ENCODE measurements at places on chromosomes 1 and 21.

- no peak for DNase-seq
Observed at GRCh38 chr1:48777219-48777895, 666 bp upstream of the BEND5 start.

DNA sequence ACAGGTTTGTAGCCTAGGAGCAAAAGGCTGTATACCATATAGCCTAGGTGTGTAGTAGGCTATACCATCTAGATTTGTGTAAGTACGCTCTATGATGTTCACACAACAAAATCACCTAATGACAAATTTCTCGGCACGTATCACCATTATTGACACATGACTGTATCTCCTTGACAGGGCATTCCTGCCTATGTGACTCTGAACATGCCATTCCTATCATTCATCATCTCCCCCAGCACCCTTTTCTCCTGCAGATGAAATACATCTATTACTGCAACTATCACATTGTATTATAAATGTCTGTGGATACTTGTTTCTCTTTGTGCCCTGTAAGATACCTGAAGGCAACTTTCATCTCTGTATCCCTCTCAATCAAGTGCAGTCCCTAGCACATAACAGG lies 29.9 kb downstream of the TP53BP2 start:
- DNase-seq: no peak

GRCh38 chr1:228404107-228404720 lies 2.4 kb downstream of the TRIM11 start:
- no peak for DNase-seq

DNA sequence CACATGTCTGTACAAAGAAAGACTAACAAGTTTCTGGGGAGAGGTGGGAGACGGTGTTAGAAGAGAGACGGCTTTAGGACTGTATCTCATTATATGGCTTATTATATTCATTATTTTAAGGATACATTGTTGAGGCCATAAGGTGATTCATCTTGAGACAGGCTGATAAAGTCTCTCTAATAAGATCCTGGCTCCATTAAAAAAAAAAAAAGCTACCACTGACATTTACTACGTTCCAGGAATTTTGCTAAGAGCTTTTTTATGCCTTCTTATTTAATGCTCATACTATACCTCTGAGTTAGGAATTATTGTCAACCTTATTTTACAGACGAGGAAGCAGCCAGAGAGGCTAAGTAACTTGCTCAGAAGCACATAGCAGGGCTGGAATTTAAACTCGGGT lies 173.7 kb downstream of the GABPA start:
- no peak for DNase-seq

DNA sequence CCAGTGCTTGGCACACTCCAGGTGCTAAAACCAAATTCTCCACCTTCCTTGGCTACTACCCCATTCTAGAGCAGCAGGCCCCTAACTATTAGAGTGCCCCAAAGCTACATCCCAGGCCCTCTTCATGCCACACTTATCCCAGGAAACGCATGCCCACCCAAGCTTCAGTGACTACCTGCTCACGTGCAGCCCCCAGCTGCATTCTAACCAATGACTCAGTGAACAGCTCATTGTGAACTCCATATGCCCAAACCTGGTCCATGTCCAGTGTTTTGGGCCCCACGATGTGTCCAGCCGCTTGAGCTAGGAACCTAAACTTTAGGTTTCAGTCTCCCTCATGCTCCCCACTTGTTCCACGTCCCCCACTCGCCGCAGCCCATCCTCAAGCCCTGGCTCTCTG lies 41.5 kb downstream of the NKAIN1 start:
- DNase-seq: no peak

- no peak for DNase-seq
Observed at GRCh38 chr1:40954626-40955025, 24.9 kb upstream of the CTPS1 start.

- DNase-seq: no peak
Observed at GRCh38 chr21:45154511-45155508, 80.4 kb downstream of the ADARB1 start.

GRCh38 chr1:89147678-89148658 lies 22.1 kb upstream of the GBP2 start:
- DNase-seq: no peak

DNA sequence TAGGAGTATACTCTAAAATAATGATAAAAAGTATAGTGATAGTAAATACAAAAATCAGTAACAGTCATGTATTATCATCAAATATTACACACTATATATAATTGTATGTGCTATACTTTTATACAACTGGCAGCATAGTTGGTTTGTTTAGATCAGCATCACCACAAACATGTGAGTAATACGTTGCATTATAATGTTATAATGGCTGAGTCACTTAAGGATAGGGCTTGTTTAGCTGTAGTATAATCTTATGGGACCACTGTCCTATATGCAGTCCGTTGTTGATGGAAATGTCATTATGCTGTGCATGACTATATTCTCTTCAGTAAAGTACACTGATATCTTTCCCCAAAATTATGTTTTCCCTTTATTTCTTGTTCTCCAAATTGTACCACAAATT lies 92.8 kb downstream of the LYPLAL1 start:
- DNase-seq: no peak

DNA sequence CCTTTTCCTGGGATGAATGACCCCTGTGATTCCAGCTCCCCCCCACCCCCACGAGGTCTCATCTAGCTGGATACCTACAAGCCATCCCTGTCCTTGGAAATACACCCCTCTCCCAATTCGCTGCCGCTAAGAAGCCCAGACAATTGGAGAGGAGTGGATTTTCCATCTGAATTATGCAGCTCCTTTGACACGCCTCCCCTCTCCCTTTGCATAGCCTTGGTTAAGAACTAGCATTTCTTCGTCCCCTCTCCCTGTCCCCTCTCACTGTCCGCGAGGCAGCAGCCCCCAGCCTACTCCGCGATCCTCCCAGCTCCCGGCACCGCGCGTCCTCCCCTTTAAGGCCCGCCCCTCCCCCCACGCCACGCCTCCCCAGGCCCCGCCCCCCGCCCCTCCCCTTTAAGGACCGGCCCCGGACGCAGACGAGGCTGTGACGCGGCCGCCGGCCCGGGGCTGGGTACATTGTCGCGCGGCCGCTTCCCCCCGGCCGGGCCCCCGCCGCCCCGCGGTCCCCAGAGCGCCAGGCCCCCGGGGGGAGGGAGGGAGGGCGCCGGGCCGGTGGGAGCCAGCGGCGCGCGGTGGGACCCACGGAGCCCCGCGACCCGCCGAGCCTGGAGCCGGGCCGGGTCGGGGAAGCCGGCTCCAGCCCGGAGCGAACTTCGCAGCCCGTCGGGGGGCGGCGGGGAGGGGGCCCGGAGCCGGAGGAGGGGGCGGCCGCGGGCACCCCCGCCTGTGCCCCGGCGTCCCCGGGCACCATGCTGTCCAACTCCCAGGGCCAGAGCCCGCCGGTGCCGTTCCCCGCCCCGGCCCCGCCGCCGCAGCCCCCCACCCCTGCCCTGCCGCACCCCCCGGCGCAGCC lies at the start of gene MAPKAPK2:
Gene MAPKAPK2, plus strand, starts transcription at position 428 of the 856 bp plus-strand sequence. Its CDS starts 325 bp downstream, at position 753.
- DNase-seq: peak; percentile 41

- DNase-seq: no peak
Observed at GRCh38 chr1:155010211-155010918, 7.8 kb downstream of the ZBTB7B start.

DNA sequence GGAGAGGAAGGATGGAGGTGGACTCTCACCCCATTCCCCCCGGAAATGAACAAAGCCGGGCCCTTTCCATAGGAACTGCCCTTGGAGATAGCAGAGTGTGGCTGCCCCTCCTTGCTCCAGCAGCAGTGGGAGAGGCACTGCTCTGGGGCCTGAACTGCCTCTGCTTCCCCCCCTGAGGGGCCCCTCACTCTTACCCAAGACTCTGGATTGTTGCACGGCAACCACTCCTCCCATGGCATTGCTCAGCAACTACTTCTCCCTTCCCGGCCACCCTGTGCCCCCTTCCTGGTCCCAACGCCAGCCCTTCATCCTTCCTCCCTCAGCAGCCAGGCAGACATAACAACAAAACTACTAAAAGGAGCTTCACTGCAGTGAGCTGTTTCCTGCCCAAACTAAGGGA lies 3.0 kb upstream of the ACKR1 start:
- DNase-seq: no peak

DNA sequence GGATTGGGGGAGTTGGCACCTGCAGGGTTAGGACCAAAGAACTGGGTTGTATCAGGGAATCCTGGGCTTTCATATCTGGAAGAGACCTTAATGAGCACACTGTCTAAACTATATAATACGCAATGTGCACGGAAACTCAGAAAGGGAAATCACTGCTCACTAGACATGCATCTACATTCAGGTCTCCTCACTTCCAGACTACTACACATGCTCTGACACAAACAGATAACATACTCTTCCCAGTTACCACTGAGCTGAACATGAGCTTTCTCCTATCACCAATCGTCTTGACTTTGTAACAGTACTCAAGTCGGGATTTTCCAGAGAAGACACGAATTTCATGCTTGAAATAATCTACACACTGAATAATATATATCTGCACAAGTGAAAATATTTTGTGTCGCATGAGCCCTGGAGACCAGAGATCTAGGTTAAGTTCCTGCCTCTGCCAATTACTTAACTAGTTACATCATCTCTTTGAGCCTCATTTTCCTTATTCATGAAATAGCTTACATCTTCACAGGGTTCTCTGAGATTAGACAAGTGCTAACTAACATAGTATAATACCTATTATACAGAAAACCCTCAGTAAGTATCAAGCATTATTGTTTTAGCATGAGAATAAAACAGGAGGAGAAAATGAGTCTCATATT lies 101.1 kb downstream of the JAK1 start:
- no peak for DNase-seq

DNA sequence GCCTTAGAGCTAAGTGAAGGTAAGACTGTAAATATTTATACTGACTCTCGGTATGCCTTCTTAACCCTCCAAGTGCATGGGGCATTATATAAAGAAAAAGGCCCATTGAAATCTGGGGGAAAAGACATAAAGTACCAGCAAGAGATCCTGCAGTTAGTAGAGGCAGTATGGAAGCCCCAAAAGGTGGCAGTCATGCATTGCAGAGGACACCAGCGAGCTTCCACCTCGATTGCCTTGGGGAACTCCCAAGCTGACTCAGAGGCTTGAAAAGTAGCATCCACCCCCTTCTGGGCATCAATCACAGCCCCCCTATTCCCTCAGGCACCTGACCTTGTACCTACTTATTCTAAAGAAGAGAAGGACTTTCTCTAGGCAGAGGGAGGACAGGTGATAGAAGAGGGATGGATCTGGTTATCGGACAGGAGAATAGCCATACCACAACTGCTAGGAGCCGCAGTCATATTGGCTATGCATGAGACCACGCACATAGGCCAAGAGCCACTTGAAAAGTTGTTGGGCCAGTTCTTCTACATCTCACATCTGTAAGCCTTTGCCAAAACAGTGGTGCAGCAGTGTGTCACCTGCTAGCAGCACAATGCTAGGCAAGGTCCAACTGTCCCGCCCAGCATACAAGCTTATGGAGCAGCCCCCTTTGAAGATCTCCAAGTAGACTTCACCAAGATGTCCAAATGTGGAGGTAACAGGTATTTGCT lies 19.4 kb downstream of the PLA2G2F start:
- DNase-seq: no peak

DNA sequence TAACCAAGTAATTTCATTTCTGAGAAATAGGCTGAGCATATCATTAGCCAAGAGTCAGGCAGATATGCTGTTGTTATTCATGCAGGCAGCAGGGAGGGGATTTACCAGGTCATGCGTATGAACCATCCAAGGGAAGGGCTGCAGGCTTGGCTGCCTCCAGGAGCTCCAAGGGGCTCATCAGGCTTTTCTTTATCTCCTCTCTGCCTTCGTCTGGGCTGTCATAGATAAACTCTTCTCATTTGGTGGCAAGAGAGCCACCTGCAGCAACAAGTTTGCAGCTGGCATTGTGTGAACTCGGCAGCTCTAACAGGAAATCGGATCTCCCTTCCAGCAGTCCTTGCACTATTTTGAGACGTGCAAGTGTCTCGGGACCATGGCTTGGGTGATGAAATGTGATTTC lies 7.5 kb downstream of the CCDC27 start:
- DNase-seq: no peak

DNA sequence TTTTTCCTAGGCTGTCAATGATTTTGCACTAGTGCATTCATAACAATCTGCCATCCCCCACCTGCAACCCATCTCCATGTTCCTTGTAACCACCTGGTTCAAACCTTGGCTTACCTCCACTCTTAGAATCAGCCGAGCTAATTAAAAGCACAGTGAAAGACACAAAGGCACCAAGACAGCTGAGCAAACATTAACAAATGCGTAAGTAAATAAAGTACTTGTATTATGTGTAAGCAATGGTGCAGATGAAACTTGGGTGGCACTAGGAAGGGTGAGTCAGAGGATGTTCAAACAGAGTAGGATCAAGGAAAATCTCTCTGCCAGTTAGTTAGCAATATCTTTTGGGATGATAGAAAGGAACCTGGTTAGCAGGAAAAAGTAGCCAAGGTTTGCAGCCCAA lies 5.1 kb upstream of the FOXJ3 start:
- no peak for DNase-seq

DNA sequence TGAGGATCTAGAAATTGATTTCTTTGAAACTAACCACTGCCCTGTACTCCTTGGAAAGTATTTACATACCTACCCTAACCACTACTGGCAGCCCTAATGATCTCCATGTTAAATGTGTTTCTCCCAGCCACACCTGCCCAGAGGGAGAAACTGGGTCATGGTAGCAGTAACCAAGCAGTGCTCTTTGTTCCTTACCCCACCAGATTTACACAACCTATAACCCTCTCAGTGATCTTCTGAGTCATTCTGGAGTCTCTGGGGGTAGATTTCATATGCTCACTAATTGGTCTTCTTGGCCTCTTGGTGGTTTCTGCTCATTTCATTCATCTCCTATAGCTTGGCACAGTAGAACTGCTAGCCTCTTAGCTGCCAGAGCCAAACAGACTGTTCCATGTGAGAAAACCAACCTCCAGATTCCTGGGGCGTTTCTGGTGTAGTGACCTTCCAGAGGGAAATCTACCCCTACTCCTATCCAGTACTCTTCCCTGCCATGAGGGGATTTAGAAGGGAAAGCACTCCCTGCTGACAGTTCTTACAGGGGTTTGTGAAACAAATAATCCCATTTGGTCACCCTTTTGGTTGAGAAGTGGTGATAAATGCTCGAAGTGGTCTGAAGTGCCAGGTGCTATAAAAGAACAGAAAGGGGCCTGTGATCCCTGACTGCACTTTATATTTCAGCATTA lies 36.2 kb upstream of the LRIG2 start:
- DNase-seq: no peak

DNA sequence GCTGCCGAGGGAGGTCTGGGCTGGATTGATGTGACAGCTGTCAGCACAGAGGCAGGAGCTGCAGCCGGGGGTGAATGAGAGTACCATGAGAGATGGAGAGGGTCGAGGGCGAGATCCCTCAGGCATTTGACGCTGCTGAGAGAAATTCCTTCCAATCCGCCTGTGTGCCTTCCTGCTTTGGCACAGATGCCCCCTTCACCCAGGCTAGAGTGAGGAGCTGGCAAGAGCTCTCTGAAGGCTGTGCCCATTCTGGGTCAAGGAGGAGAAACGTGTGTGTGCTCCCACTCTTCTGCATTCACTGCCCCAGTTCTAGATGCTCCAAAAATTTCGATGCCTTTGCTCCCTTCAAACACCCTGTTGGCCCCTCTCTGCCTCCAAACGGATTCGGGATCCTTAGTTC lies 4.8 kb downstream of the ARTN start:
- no peak for DNase-seq

Measured in activated naive CD8-positive, alpha-beta T cell treated with anti-CD3 and anti-CD28 coated beads, Interleukin-2, amount 50 U/mL, for 16 hours (primary cell).